Dermis blood vessel endothelial cell (primary cell): ENCODE measurements at places on chromosomes 11 and 22. TPM values are rescaled to one million over a fixed set of nuclear protein-coding genes. Genes with fewer than 3 reads are reported as not detected.

The NLRP14 gene
- total RNA-seq = not detected in 2 replicates

The SPDYC gene
- not detected in 2 replicates for total RNA-seq

The CSNK2A3 gene
- 4.3 and 7.1 TPM in 2 replicates for total RNA-seq

The SLC43A3 gene
- total RNA-seq = 57.7 and 101 TPM in 2 replicates

The POU2F3 gene
- under 0.01 TPM in 1 of 2 replicates, not detected in the other for total RNA-seq

The FXYD6 gene
- 1.1 and 1.7 TPM in 2 replicates for total RNA-seq

The CHRDL2 gene
- 1.9 TPM in 1 of 2 replicates, not detected in the other for total RNA-seq

The APOBEC3C gene
- 0.68 and 3.9 TPM in 2 replicates for total RNA-seq

The MAPK8IP1 gene
- total RNA-seq = 2.2 and 3.1 TPM in 2 replicates

The OPCML gene
- total RNA-seq = not detected in 2 replicates

The TIRAP gene
- total RNA-seq = 5.1 and 6.8 TPM in 2 replicates

The NCR3LG1 gene
- 0.85 and 2.7 TPM in 2 replicates for total RNA-seq

The P2RX3 gene
- total RNA-seq = not detected in 2 replicates

The MPZL3 gene
- 7.3 and 8.7 TPM in 2 replicates for total RNA-seq

The B3GAT1 gene
- not detected in 2 replicates for total RNA-seq

The RBMXL2 gene
- not detected in 2 replicates for total RNA-seq

The PTGDR2 gene
- total RNA-seq = 0.05 TPM in 1 of 2 replicates, not detected in the other

The PATE2 gene
- total RNA-seq = not detected in 2 replicates

The TMEM126A gene
- 35.1 and 35.5 TPM in 2 replicates for total RNA-seq

The SLC22A25 gene
- total RNA-seq = not detected in 2 replicates

The SLC22A6 gene
- not detected in 2 replicates for total RNA-seq

The ELP4 gene
- 17.5 and 18.9 TPM in 2 replicates for total RNA-seq

The OR10A2 gene
- total RNA-seq = not detected in 2 replicates

The PNPLA5 gene
- not detected in 2 replicates for total RNA-seq

The PAX6 gene
- total RNA-seq = not detected in 2 replicates
